ENCODE measurements at places on chromosomes 1 and 21. TPM values are rescaled to one million over a fixed set of nuclear protein-coding genes. Genes with fewer than 3 reads are reported as not detected.
A peak's percentile ranks its signal among the peaks of the same experiment; 100 is the strongest.

AKNAD1 gene
- 0.59 TPM for total RNA-seq

GBP6 gene
- 0.10 TPM for total RNA-seq

DNA sequence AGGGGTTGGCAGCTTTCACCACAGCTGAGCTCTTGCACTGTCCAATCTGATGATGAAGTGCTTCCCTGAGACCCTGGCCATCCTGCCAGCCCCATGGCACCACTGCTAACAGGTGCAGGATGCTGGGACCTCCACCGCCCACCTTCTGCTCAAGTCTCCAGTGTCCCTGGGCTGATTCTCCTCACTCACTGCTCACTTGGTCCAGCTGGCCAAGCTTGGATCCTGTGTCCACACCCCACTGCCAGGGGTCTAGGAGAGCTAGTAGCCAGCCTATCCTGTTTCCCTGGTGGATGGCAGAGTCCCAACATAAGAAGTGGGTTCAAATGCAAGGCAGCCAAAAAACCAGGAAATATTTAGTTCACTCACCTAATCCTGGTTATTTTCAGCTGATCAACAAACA, 217.2 kb upstream of the IRF2BP2 start:
- no peak for DNase-seq

DNA sequence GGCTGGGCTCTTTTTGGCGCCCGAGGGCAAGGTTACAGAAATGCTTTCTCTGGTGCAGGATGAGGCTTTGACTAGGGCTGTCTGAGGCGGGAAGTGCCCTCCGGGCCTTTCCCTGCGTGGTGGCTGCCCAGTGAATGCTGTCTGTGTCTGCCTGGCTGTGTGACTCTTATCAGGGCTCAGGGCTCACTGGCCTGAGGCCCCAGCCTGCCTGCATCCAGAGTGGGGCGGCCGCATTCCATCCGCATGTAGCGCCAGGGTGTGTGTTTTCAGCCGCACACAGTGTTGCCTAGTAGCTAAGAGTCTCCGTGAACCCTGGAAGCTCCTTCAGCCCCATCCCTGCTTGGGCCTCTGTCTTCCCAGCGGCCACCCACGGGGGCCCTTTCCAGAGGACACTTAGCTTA, 59.1 kb downstream of the FAAP20 start:
- DNase-seq = peak; percentile 76

FAM78B gene
- 2.5 TPM for total RNA-seq

- no peak for DNase-seq
These were observed 471.4 kb downstream of the PTBP2 start for GRCh38 chr1:97192872-97193572.

PROX1 gene
- 55.2 TPM for total RNA-seq

GRCh38 chr1:246680696-246681130, 43.5 kb upstream of the SCCPDH start:
- DNase-seq = no peak

DNA sequence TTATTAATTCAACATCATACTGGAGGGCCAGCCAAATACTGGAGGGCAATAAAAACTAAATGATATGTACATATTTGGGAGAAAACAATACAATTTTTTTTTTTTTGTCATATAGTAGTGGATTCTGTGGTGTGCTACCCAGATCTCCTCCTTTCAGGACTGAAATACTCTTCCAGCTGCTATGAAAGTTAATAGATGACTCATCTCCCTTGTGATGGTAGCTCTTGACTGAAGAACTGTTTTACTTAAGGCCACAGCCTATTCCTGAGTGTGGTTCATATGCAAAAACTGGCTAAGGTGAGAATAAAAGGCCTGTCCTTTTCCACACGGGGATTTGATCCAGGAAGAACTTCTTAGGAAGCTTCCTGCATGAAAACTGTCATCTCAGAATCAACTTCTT, 307.9 kb downstream of the HLX start:
- no peak for DNase-seq

ST6GALNAC3 gene
- total RNA-seq = 5.7 TPM

- no peak for DNase-seq
These were observed 124.6 kb upstream of the IVNS1ABP start for GRCh38 chr1:185441605-185442004.

DNA sequence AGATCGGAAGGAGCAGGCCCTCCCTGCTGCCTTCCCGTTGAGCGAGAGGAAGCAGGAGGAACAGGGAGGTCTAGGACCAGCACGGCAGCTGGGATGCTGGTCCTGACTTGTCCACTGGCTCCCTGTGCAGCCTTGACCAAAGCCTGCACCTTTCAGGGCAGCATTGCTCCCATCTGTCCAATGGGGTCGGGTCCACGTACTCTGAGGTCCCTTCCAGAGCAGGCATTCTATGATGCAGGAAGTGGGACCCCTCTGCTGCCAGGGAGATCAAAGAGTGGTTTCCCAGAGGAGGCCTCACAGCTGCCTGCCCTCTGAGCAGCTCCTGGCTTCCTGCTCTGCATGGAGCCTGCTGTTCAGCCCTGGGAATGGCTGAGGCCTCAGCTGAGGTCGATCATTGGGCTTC, 21.7 kb upstream of the ZNF362 start:
- DNase-seq = no peak

GRCh38 chr1:234554218-234554697, 55.7 kb downstream of the IRF2BP2 start:
- no peak for DNase-seq

GRCh38 chr1:119679223-119679622, 31.2 kb upstream of the ZNF697 start:
- DNase-seq = no peak

SELL gene
- 2.4 TPM for total RNA-seq

DNA sequence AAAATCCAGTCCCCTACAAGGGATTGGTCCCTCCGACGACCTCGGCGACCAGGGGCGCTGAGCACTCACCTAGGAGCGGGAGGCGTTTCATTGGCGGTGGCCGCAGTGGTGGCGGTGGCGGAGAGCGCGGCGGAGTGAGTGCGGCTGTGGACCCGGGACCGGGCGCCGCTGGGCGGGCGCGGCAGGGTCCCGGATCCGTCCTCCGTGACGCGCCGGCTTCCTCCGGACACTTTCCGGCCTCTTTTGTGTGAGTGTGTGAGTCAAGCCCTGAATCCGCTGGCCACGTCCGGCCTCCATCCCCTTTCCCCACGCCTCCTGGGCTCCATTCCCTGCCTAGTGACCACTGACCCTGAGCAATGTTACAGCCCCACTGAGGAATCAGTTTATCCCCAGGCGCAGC, at the start of gene ADGRL4:
ADGRL4 (minus strand) TSS at position 167 of the 400 bp plus-strand sequence; CDS start at position 91, 76 bp downstream.
- peak; percentile 63 for DNase-seq

DNA sequence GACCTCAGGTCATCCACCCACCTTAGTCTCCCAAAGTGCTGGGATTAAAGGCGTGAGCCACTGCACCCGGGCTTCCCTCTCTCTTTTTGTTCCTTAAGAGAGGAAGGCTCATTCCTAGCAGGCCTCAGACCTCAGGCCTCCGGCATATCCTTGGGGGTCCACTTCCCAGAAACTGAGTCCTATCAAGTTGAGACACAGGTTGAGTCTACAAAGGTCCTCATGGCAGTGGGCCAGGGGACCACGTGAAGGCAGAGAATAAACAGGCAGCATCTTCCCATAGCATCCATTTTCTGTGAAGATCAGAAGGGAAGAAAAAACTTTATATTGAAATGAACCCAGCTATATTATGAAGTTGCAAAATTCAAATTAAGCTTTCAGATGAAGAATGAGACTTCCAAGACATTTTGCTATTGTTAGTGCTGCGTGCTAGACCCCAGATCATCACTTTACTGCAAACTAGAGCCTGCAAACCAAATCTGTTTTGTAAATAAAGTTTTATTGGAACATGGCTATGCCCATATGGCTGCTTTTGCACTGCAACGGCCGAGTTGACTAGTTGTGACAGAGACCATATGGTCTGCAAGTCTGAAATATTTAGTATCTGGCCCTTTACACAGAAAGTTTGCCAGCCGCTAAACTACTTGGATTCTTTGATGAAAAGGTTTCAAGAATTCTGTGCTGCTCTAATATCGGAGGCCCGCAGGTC, 3.5 kb upstream of the CELA2A start:
- DNase-seq = no peak

GRCh38 chr21:32962268-32962667, 63.5 kb upstream of the OLIG2 start:
- DNase-seq = no peak

DNA sequence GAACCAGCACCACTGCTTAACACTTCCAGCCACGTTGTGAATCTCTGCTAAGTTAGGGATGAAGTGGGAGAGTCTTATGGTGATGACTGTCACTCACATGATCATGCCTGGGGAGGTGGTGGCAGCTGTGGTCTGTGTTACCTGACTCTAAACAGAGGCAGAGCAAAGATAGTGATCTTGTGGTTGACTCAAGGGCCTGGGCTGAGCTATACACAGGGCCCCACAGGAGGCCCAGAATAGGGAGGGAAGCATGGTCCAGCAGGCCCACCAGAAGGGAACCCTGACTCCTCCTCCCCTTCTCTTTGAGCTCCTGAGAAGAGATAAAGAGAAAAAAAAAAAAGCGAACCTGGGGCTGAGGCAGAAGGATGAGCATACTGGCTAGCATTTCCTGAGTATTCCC, 55.0 kb downstream of the PLXNA2 start:
- no peak for DNase-seq

ERICH3 gene
- total RNA-seq = not detected

FGR gene
- 10.4 TPM for total RNA-seq

SAMSN1 gene
- total RNA-seq = 21.2 TPM

- DNase-seq = no peak
These were observed 133.8 kb upstream of the F3 start for GRCh38 chr1:94675373-94675772.

DNA sequence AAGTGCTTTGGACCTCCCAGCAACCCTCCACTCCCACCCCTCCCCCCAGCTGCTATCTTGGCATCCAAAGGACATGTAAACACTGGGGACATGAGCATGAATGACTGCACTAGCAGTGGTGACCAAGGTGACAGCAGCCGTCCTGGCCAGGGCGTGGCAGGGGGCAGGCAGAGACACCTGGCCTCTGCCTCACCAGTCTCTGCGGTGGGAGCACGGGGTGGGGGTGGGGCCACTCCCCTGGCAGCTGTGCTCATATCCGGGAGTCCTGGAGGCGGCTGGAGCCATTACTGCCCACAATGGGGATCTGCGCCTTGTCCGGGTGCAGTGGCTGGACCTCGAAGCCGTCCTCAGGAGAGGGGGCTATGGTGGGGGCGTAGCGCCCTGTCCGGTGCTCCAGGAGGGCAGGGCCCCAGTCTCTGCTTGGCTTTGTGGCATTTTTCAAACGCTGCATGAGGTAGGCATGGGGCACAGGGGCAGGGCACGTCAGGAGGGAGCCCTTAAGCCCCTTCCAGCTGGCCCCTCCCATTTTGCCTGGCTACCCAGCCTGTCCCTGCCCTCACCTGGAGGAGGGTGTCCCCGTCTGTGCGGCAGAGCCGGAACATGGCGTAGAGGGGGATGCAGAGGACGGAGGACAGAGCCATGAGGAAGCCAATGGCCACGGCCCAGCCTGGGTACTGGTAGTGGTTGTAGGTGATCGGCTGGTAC, 6.0 kb downstream of the CCDC24 start:
- no peak for DNase-seq

DNA sequence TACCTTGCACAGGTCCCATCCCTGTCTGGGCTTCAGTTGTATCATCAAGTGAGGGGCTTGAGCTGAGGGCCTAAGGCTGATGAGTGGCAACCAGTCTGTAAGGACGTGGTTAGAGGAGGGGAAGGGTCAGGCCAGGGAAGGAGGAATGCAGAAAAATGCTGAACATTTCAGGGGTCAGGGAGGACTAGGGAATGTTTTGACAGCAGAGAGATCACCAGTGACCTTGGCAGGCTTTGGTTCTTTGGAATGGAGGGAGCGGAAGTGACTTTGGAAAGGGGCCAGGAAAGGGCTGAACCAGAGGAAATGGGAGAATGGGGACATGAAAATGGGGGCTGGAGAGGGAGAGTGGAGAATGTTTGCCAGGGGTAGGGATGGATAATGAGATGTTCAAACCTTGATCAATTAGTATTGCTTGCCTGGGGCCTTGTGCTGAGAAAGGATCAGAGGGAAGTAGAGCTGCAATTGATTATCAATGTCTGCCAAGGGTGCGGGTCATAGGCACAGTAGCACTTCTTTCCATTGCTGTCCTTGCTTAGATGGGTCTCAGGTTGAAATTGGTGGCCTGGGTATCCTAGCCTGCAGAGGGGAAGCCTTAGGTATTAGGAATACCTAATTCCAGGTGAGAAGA, 7.4 kb downstream of the LDLRAP1 start:
- DNase-seq = peak; percentile 50

DNA sequence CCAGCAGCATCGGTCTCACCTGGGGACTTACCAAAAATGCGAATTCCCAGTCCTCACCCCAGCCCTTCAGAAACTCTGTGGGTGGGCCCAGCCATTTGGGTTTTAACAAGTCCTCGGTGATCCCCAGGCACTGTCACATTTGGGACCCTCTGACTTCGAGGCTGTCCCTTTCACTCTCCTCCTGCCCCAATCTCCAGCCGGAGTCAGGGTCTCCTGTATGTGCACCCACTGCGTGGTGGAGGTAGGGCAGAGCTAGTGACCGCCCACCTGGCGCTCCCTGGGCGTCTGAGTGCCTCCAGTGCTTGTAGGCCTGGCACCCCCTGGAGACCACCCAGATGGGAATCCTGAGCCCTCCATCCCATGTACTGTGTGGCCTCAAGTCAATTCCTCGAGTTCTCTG, 31.1 kb downstream of the EPHA8 start:
- DNase-seq = peak; percentile 55

- DNase-seq = no peak
These were observed 16.2 kb downstream of the JMJD4 start for GRCh38 chr1:227718932-227719331.

- DNase-seq = no peak
These were observed 77.2 kb downstream of the NUF2 start for GRCh38 chr1:163399001-163399400.

SLC30A2 gene
- total RNA-seq = 4.0 TPM

LCE6A gene
- total RNA-seq = not detected

TNNT2 gene
- total RNA-seq = 5,987 TPM

TCHHL1 gene
- total RNA-seq = not detected

GRCh38 chr1:29284961-29285560, 48.7 kb downstream of the PTPRU start:
- DNase-seq = no peak

- DNase-seq = no peak
These were observed 23.3 kb downstream of the LPAR3 start for GRCh38 chr1:84869720-84870119.

GRCh38 chr1:164774413-164774812, 215.4 kb downstream of the PBX1 start:
- no peak for DNase-seq

MR1 gene
- total RNA-seq = 3.8 TPM
